HepG2 (cell line): ENCODE measurements at places on chromosomes 1 and 21. TPM values are rescaled to one million over a fixed set of nuclear protein-coding genes. Genes with fewer than 3 reads are reported as not detected.

Gene GPR61
- not detected in 2 replicates for total RNA-seq

Gene HES5
- not detected in 2 replicates for total RNA-seq

GRCh38 chr1:6116137-6116536 lies 64.0 kb downstream of the CHD5 start:
- H3K27ac ChIP-seq, result no peak overlapping the region
- H3K36me3 ChIP-seq, result no peaks in the 10 kb centered on the region
- peaks cover 33% of the 10 kb centered on the region for H3K27me3 ChIP-seq
- H3K4me1 ChIP-seq, result no peaks in the 10 kb centered on the region
- H3K4me3 ChIP-seq, result no peak overlapping the region

- DNase-seq, result no peak
- no peaks in the 10 kb centered on the region for H3K36me3 ChIP-seq
- H3K4me1 ChIP-seq, result no peaks in the 10 kb centered on the region
- H3K4me3 ChIP-seq, result no peak overlapping the region
- no peak overlapping the region for H3K27ac ChIP-seq
- H3K27me3 ChIP-seq, result no peaks in the 10 kb centered on the region
These were observed 187.5 kb upstream of the ZC3H12A start for GRCh38 chr1:37286881-37287280.

- DNase-seq, result no peak
- H3K4me1 ChIP-seq, result no peaks in the 10 kb centered on the region
- no peaks in the 10 kb centered on the region for H3K36me3 ChIP-seq
- no peaks in the 10 kb centered on the region for H3K27me3 ChIP-seq
- H3K4me3 ChIP-seq, result no peak overlapping the region
These were observed 19.7 kb upstream of the ZBTB40 start for GRCh38 chr1:22431965-22432364.

DNA sequence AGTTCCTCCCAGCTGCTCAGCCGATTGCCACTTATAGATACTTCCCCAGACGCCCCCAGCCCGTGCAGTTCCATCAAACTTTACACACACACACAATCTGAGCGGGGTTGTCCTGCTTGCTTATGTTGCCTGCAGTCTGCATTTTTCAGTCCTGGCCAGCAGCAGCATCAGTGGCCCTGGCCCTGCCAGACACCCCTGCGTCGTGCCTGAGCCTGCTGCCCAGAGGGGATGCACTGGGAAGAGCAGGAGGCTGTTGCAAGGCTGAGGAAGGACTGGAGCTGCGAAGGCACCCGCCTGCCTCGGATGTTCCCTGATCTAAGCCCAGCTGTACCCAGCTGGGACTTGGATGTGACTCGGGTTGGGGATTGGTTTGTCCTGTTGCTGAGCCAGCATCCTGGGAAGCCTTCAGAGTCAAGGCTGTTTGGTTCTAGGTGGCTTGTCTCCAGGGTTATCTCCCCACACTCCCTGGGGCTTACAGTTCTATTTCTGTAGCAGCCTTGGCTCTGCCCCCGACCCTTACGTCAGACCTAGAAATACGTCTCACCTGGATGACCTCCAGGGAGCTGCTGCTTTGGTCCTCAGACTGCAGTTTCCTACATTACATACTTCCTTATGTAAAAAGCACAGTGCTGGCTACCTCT lies 42.3 kb downstream of the MAN1C1 start:
- H3K27ac ChIP-seq, result no peak overlapping the region
- H3K4me1 ChIP-seq, result no peaks in the 10 kb centered on the region
- H3K4me3 ChIP-seq, result no peak overlapping the region

- no peaks in the 10 kb centered on the region for H3K36me3 ChIP-seq
- no peak overlapping the region for H3K27ac ChIP-seq
- H3K27me3 ChIP-seq, result no peaks in the 10 kb centered on the region
- no peak for DNase-seq
These were observed 345.7 kb downstream of the BARHL2 start for GRCh38 chr1:90371448-90371813.

DNA sequence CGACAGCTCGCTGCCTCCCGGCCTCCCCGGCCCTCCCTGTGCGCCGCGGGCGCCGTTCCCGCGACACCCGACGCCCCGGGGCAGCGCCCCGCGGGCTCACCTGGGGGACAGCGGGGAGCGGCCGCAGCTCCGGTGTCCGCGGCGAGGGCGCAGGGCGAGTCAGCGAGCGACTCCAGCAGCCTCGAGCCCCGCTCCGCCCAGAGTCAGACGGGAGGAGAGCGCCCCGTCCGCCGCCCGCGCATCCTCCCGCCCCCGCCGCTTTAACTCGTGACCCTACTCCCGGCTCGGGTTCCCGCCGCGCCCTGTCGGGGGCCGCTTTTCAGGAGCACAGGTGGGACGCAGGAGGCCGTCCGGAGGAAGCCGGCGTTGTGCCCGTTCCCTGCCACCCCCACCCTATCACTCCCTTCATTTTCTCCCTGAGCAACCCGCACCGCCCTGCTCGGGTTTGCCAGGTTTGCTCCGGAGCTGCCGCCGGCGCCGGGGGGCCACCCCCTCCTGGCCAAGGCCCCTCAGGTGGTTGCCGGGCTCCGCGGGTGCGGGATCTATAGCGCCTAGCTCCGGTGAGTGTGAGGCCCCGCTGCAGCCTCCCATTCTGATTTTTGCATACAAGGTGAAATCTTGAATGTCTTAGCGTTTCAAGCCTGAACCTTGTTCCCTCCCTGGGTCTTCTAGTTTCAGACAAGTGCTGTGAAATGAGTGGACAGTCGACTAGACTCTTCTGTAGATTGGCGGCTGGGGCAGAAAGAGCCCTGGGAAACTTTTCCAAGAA lies at the start of gene MCOLN3:
TSS of gene MCOLN3 (minus strand) at position 205 of the 769 bp plus-strand sequence. CDS start 3,140 bp downstream, outside the sequence.
- H3K4me1 ChIP-seq, result peaks cover 5% of the 10 kb centered on the region; the same call in 1 of the 2 replicates
- peak within 1 kb of the TSS; percentile 60; the same call in 1 of the 2 replicates for H3K4me3 ChIP-seq
- no peak for DNase-seq
- H3K36me3 ChIP-seq, result no peaks in the 10 kb centered on the region
